Right renal cortex interstitium (tissue), 3 donors: ENCODE measurements at places on chromosomes 1 and 21. TPM values are rescaled to one million over a fixed set of nuclear protein-coding genes. Genes with fewer than 3 reads are reported as not detected.

Gene SLC25A34
- 1.4 TPM for polyA plus RNA-seq

Gene PAPPA2
- polyA plus RNA-seq, result 65.1 TPM

Gene S100A8
- polyA plus RNA-seq, result 4.1 TPM

DNA sequence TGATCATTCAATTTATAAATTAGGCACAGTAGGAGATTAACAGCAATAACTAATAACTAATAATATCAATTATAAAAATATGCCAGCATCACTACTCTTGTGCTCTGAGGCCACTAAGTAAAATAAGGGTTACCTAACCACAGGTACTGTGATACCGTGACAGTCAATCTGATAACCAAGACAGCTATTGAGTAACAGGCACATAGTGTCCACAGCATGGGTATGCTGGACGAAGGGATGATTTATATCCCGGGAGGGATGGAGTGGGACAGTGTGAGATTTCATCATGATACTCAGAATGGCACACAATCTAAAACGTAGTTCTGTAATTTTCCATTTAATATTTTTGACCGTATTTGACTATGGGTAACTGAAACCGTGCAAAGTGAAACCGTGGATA is 39.4 kb downstream of the CD46 start:
- no peak for DNase-seq
